ENCODE measurements at places on chromosomes 4 and X.

GRCh38 chr4:103091601-103092223, 7.9 kb downstream of the BDH2 start:
- DNase-seq, result no peak

GRCh38 chr4:71415491-71415890, 76.7 kb downstream of the SLC4A4 start:
- DNase-seq, result no peak

DNA sequence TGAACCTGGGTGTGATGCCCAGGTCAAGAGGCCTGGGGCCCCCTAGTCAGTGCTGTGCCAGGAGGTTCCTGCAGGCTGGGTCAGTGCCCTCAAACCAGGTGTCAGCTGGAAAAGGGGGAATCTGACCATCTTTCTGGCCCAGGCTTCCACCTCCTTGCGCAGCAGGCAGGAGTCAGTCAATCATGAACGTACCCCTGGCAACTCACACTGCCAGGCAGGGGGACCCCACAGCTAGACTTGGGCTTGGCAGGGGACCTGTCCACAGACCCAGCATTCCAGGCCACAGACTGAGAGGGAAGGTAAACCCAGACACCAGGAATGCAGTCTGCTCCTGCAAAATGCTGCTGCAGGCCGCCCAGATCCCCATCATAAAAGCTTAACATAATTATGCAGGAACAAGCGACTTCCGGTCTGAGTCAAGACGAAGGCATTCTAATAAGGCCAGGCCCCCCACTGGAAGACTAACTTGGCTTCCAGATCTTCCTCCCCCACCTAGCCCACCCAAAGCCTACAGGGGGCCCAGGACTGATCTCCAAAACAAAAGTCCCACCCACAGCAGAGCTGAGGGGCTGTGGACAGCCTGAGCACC, 156.3 kb downstream of the BCOR start:
- no peak for DNase-seq

DNA sequence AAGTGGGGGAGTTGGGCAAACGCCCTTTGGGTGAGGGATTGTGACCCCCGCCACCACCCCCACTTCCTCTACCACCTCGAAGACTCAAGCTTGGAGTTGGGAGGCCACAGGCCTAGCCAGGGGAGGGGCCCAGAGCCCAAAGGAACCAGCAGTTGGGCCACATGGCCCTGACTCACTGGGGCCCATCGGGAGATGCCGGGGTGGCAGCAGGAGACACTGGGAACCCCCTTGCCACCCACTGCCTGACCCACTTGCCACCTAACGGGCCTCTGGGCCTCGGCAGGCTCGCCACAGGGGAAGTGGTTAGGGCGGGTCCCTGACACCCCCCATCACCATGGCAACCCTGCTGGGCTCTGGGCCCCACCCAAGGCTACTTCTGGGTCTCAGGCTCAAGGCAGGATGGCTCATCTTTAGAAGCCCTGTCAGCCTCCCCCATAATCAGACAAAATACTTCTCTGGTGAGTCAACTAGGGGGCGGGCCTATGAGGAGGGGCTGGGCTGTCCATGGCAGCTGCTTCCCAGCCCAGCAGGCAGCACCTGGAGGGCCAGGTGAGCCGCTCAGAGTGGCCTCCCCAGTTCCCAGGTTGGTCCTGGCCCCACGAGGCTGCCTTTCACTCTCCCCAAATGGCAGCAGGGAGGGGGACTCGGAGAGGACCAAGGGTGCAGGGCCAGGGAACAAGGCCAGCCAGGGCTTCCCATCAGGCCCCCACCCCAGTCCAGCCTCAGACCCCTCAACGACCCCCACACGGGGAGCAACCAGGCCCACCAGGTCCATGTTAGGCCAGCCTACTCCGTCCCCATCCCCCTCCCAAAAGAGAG, 5.6 kb downstream of the FLNA start:
- DNase-seq, result peak; percentile 87

DNA sequence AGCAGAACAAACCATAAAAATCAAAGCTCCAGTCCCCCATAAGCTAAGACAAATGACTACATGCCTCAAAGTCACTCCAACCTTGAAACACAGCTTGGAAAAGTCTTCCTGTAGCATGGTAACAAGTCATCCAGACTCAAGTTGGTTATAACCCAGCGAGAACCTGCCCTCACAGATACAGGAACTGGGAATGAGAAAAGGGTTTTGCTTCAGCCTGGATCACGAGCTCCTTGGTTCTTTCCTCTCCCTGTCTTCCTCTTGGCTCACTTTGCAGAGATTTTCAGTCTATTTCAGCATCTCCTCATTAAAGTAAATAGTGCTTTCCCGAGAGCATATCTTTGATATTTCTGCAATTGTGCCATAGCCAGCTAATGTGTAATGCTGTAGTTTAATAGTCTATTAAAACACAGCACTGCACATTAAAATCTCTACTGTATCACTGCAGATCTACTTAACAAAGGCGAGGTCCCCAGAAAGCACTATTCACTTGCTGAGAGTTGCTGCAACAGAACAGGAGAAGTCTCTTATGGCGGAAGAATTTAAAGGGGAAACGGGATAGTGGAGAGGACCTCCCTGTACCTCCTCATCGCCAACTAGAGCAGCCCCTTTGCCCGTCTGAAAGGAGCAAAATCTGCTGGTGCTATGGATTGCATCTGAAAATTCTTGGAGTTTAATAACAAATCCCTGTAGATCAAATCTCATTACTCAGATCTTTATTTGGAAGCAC, 249.3 kb upstream of the GATB start:
- DNase-seq, result no peak

Data from cardiac septum (tissue), 1 donor.